ENCODE measurements at places on chromosomes 5 and 9.

GRCh38 chr5:57225553-57225952 is 51.7 kb downstream of the GPBP1 start:
- no peak for DNase-seq

GRCh38 chr9:31808766-31809165 is 575.7 kb upstream of the ACO1 start:
- no peak for DNase-seq

- DNase-seq = no peak
Observed at GRCh38 chr9:124149992-124150391, 107.8 kb upstream of the NEK6 start.

- no peak for DNase-seq
Observed at GRCh38 chr5:133873449-133873848, 95.0 kb downstream of the C5orf15 start.

- DNase-seq = no peak
Observed at GRCh38 chr9:127762111-127762676, 16.3 kb downstream of the SH2D3C start.

GRCh38 chr9:85421641-85422040 is 320.1 kb downstream of the AGTPBP1 start:
- no peak for DNase-seq

DNA sequence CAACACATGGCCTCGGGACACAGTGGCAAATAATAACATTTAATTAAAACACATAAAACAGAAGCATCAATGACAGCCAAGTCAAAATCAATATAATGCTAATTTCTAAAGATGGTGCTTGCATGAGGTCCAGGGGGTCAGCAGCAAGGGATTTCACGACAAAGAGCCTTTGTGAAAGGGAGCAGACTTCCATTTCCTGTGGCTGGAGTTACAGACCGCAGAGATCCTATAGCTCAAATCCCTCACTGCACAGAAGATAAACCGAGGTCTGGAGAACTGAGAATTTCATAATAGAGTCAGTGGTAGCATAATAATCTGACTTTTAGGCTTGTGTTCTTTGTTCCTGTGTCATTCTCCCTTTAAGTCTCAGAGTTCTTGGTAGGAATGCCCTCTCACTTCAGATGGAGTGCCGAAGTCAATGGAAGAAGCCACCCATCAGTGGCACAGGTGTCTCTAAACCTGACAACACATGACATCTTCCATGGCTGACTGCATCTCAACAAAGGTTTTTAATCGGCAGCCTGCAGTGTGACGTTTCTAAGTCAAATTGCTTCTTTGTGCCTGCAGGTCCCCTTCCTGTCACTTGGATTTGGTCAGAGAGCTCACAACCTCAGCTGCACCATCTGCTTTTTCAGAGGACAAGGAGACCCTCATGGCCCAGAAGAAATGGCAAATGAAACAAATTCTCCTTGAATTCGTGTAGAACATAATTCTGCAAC is 67.4 kb downstream of the CARTPT start:
- no peak for DNase-seq

DNA sequence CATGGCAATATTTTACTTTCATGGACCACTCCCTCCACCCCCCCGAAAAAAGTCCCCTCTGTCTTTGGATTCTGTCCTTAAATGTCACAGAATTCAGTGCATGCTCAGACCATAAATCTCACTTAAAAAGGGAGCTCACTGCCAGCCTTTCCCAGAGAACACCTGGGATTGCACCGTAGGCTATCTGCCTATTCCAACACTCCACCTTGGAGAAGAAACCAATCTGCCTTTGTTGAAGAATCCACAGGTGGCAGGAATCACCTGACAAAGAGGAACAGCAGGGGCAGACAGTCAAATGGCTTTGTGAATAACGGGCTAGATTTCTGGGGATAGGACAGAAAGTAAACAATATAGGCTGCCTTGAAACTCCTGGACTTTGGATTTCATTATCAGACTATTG is 306.7 kb upstream of the BRINP1 start:
- DNase-seq = no peak

DNA sequence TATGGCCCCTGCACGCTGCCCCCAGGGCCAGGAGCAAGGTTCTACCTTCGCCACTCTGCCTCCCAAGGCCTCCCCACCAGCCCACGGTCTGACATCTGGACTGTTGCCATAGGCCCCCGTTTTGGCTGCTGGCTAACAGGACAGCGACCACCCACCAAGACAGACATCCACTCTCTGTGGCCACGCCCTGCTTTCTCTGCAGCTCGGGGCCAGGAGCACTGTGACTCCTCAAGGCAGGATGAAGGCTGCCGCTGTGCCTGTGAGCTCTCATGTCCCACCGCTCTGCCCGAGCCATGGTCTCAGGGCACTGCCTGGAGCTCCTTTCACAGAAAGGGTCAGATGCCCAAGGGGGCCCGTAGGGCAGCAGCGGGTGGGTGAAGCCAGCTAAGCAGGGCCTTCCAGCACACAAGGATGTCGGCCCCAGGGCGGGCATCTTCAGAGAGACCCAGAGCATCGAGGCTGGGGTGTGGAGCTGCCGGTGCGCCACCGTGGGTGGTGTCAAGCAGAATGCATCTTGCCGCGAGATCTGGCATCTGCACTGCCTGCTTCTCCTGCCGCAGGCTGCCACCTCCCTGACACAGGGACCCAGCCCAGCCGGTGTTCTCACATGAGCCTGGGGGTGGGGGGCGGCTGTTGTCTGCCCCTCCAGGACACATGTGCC is 92.2 kb upstream of the ADAMTS2 start:
- no peak for DNase-seq

- no peak for DNase-seq
Observed at GRCh38 chr9:90142580-90142979, 500.0 kb downstream of the DIRAS2 start.

DNA sequence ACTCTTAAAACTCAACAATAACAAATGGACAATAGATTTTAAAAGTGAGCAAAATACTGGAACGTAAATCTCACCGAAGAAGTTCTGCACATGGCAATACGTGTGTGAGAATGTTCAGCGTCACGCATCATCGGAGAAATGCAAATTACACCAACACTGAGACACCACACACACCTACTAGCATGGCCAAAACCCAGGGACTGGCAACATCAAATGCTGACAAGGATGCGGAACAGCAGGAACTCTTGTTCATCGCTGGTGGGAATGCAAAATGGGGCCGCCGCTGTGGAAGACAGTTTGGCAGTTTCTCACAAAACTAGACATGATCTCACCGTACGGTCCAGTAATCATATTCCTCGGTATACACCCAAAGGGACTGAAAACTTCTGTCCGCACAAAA is 21.6 kb upstream of the CLPTM1L start:
- DNase-seq = no peak

DNA sequence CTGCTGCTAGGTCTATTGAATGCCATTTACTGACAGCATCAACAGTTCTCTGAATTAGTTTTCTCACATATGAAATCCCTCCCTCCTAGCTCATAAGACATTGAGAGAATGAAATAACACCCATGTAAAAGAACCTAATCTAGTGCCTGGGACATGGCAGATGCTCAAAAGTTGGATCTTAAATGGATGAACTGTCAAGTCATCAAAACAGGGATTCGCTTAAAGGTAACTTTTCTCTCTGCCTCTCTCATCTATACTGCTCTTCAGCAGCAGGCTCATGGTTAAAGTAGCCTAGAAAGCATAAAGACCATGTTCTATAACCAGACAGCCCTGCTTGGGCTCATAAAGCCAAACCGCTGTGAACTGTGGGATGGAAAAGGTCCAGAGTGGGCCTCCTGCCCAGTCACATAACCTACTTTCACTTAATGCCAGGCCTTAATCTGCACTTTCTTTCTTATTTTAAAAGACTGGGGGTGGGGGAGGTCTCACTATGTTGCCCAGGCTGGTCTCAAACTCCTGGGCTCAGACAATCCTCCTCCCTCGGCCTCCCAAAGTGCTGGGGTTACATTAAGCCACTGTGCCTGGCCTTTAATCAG is 3.7 kb downstream of the TMEM245 start:
- no peak for DNase-seq

- DNase-seq = no peak
Observed at GRCh38 chr9:132412089-132412488, 2.1 kb downstream of the CFAP77 start.

DNA sequence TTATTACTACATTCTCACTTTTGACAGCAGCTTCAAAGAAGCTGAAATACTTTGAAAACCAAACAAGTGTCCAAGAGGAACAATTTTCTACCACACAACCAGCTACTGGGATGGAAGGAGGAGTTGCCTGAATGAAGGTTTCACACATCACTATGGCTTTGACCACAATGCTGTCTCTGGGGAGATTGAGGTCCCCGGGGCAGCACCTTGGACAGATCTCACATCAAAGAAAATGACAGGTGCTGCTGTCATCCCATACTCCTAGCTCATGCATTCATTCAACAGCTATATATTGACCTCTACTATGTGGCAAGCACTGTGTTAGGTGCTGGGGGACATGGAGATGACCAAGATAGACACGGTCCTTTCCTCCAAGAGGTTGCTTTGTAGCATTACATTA is 233.2 kb upstream of the RASEF start:
- DNase-seq = no peak

DNA sequence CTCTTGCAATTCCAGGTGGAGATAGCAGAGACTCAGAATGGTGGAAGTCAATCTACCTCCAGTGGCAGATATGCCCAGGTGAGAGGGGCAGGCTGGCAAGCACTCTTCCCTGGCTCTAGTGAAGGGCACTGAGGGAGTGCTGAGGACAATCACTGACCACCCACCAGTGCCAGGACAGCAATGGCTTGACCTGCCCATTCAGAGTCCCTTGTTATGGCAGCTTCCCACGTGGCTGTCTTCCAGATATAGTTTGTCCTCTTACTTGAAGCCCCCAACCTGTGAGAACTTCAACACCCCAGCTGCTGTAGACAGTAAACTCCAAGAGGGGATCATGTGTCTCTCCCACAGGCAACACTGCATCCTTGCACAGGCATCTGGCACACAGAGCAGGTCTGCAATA is 104.7 kb downstream of the LHFPL2 start:
- peak; percentile 38 for DNase-seq

- DNase-seq = no peak
Observed at GRCh38 chr5:81924442-81924841, 47.4 kb upstream of the ATG10 start.

DNA sequence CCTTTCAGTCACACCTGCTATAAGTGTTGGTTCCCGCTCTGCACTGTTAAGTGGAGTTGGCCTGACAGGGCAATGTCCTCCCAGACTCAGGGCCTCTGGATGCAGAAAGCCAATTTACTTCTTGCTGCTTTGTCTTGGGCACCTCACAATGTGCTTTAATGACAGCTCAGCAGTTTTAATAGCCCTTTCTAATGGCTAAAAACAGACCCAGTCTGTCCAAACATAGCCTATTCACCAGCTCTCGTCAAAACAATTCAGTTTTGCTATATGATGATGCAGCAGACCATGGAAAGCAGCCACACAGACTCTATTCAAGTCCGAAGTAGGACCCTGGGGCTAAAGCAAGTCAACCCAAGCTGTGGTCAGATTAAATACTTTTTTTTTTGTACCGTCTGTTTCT is 529.1 kb upstream of the SEMA6A start:
- no peak for DNase-seq

DNA sequence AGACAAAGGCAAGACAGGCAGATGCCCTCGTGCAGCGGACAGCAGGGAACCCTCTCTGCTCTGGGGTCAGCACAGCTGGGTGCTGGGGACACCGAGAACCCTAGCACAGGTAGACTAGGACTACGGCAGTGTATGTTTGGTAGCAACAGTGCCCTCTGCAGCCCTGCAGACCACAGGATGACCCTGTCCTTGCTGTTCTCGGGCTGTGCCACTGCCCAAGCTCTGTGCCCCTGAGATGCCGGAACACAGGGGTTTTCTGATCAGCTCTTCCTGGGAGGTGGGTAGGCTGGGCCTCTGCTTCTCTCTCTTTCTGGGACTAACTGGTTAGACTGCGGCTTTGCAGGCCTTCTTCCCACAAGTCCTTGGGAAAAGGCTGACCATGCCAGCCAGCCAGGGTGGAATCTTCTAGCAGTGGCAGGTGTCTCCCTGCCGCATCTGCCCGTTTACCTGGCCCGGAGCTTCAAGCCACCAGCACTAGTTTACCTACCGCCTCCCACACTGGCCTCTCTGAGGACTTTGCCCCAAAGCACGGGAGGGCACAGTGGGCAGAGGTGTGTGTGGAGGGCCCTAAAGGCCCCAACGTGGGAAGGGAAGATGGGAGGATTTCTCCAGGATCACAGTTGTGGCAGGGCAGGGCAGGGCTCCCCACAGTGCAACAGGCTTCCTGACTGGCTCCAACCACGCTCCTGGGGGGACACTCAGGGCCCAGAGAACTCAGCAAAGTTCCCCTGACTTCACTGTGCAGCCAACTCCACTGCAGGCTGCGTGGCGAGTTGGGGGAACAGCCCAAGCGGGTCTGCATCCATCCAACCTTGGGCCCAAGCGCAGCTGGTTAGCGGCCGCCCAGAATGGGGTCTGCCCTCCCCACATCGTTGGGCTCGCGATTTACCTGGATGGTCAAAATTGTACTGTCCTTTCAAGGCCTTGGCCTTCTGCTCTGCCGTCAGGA is 1.2 kb downstream of the UCK1 start:
- no peak for DNase-seq

DNA sequence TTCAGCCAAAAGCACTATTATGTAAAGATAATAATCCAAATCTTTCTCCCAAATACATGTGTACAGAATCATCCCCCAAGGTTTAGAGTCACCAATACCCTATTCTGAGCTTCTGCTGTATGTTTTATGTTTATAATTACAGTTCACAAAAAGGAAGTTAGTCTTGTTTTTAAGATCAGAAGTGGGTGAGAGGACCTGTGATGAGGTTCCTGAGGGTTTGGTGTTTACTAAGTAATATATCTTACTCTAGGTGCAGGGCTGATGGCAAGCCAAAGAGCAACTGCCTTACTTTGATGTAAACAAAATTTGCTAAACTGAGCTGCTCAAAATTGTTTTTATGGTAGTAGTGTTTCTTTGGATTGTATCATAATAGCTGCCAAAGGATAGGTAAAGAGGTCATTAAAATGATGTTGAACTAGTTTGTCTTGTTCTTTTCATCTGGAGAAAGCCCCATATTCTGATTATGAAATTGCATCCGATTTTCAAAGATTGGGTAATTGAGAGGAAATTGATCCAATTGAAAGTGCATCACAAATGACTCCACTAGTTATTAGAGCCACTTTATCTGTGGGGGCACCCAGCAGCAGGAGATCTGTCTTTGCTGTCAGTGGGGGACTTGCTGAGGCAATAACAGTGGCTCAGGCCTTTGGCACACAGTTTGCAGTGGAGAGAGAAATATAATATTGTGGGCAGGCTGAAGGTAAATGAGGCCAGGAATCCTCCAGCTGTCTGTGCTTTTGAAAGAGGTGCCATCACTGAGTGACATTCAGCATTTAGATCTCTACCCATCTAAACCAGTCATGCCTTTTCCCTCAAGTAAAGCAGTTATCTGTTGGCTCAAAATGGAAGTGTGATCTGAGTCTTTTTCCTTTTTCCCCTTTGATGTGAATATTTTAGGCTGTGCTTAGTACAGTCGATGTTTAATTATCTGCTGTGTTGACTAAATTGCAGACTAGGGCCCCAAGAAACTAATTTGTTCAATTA is 14.1 kb downstream of the TRIM32 start:
- DNase-seq = no peak

DNA sequence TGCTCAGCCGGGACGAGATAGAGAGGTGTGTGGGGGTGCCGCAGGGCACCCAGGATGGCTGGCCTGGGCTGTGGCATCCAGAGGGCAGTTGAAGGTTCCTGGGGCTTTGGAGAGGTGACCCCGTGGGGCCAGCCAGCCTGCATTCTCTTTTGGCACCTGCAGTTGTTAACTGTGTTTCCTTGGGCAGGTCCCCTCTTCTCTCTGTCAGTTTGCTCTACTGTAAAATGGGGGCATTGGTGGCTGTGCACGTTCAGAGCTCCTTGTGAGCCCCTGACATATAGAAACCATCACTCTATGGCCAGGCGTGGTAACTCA is 8.5 kb downstream of the ZDHHC12 start:
- no peak for DNase-seq
